ENCODE measurements at places on chromosomes 7 and 10.

GRCh38 chr7:121479466-121479865 is 83.4 kb upstream of the FAM3C start:
- DNase-seq: no peak

DNA sequence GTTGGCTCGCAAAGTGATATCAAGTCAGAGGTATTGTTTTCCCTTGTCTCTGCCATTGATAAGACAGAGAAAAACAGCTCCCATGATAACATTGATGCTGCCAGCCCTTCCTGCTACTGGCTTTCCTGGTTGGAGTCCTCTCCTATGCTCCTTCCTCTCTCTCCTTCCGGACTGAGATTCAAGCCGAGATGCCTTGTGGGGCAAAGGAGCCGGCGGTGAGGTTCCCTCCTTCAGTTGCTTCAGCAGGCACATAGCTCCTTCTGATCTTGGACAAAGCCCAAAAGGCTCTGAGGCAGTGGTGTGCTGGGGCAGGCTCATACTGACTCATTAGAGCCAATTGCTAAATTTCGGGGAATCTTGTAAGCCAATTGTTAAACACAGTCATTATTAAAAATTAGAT is 8.8 kb upstream of the ZCCHC24 start:
- no peak for DNase-seq

GRCh38 chr10:76882245-76882644 is 755.4 kb downstream of the KCNMA1 start:
- DNase-seq: no peak

DNA sequence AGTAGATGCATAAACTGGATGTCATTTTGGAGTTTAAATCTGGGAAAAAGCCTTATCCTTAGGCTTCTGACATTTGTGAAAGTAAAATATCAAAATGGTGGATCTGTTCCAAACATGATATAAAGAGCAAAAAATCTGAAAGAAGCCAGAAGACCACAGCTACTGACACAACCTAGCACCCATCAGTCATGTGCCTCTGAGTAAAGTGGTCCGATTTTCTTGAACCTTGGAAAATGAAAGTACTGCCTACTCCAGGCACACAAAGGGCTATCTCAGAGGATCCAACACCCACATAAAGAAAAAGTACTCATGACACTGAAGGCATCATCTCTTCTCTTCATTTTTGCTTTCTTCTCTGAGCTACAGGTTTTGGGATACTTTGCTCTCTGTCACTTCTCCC is 150.7 kb downstream of the KMT2E start:
- DNase-seq: no peak

DNA sequence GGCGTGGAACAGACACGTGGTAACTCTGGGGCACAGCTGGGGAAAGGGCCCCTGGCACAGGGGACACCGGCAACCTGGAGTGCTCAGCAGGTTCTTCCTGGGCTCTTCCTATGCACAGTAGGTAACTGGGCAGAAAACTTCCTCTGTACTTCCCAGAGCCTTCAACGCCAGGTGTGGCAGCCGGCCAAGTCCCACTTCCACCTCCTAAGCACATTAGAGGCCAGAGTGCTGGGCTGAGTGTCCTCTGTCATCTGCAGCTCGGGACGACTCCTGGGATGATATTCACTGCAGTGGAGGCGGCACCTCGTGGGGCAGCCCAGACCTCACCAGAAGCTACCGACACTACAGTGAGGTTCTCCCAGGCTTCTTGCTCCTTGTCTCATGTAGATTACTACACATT is 114.5 kb downstream of the LARP4B start:
- no peak for DNase-seq

DNA sequence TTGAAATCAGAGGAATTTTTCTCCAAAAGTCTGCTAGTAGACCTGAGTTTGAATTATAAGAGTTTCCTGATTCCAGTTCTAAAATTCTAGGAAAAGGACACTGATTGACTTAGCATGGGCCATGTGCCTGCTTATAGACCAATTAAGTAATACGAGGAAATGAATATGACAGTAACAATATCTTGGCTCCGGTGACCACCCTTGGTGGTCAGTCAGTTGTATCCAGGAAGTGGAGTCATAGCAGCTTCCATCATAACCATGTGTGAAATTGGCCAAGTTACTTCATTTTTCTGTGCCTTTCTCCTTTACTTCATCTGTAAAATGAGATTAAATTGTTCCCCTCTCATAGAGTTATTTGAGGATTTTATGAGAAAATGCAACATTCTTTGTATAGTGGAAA is 66.9 kb downstream of the MTPAP start:
- DNase-seq: no peak

GRCh38 chr10:122282909-122283308 is 11.8 kb downstream of the BTBD16 start:
- no peak for DNase-seq

- no peak for DNase-seq
Measured at GRCh38 chr10:31705136-31705535, 223.5 kb downstream of the ARHGAP12 start.

DNA sequence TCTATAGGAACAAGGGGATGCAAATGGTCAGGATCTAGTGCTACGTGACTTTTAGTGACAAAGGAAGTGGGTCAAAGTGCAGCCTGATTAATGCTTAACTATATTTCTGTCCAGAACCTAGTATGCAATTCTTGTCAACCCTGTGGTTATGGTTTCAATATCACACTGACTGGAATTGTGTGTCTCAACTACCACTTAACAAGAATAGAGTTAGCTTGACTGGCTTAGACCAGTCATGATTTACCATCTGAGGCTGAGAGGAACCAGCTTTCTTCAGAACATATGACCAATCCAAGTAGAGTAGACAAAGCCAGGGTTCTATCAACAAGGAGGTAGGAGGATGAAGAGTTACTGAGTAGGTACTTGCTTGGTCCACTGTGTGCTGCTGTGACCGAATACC is 54.4 kb downstream of the MYPN start:
- no peak for DNase-seq

DNA sequence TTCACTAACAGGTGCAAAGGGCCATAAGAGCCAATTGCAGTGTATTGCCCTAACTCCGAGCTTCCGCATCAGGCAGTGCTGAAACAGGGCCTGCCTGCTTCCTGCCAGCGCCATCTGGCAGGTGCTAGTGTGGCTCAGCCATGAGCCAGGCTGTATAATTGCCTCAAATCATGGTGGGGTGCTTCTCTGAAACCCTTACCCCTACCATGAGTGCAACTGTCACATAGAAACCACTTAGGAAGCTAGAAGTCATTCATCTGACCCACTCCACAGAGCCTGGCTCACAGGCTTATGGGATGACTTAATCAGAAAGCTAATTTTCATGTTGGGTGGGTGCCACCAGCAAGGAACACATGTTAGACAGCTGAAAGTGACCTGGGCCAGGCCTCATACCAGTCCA is 133.3 kb upstream of the LAMB4 start:
- DNase-seq: no peak

DNA sequence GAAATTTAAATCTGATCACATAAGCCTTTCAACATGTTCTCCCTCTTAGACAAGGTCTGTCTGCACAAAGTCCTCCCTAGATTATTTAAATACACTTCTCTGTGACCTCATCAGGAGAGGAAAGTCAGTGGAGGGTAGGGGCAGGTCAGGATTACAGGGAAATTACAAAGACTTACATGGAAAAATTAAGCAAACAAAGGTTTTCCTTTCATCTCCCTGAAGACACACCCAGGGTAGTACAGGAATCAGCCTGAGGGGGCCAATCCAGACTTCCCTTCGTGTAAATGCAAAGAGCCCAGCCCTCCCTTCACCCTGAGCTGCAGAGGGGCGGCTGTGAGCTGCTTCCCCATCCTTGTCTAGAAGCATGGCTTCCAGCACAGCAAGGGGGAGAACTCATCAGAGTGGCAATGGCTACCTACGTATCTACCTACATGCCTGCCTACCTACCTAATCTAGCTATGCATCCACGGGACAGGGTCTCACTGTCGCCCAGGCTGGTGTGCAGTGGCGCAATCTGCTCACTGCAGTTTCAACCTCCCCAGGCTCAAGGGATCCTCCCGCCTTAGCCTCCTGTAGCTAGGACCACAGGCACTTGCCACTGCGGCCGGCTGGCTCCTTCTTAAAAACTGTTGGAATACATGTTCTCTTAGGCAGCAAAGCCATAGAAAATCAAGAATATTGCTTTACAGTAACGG is 33.2 kb downstream of the PITRM1 start:
- no peak for DNase-seq

DNA sequence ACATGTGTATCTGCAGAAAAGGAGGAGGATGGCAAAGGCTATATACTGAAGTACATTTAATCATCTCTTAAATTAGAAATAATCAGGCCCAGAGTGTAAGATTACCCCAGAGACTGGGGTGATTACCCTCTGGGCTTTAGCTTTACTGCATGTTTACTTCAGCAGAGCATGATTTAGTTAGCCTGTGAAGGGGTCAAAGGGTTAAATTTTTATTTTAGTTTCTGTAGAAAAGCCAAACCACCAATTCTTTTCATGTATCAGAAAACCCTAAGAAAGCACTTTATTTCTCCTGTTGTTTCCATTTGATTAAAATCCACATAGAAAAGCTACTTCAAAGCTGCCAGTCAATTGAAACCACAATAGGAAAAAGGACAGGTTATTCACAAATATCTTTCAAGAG is 101.5 kb upstream of the LSM8 start:
- DNase-seq: no peak

GRCh38 chr10:124122211-124122610 is 28.8 kb upstream of the CHST15 start:
- no peak for DNase-seq

DNA sequence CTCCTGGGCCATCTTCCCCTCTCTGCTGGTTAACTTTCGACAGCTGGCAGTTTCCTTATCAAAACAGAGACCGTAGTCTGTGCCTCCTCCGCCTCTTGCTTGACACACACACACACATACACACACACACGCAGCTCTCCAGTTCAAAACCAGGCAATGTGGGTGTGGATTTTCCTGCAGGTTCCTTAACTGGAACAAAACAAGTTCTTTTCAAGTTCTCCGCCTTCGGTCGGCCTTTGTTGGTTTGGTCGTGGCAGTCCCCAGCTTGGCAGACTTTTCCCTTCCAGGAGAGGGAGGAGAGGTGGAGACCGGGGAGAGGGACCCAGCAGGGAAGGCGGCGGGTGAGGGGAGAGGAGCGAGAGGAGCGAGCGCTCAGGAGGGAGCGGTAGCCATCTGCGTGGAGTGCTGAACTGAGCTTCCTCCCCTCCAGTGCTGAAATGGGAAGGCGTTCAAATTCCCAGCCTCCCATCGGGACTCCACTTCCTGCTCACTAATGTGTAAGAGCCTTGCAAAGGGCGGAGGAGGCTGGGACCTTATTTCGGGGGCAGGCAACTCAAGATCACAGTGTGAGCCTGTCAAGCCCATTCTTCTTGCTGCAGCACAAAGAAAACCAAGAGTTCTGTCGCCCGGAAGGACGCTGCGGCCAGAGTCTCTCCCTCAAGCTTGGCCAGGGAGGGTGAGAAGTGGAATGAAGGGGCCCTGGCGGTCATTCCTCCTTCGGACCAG is 120.6 kb downstream of the PRPF18 start:
- peak; percentile 51 for DNase-seq

- DNase-seq: no peak
Measured at GRCh38 chr10:99827936-99828335, 45.5 kb downstream of the ABCC2 start.

GRCh38 chr7:142352543-142352942 is 94.7 kb upstream of the PRSS58 start:
- no peak for DNase-seq

DNA sequence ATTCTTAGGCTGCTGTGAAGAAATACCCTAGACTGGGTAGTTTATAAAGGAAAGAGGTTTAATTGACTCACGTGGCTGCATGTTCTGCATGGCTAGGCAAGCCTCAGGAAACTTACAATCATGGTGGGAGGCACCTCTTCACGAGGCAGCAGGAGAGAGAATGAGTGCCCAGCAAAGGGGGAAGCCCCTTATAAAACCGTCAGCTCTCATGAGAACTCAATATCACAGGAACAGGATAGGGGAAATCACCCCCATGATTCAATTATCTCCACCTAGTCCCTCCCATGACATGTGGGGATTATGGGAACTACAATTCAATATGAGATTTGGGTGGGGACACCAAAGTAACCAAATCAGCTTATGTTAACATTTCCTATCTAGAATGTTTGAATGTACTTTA is 259.2 kb downstream of the TWIST1 start:
- DNase-seq: no peak

DNA sequence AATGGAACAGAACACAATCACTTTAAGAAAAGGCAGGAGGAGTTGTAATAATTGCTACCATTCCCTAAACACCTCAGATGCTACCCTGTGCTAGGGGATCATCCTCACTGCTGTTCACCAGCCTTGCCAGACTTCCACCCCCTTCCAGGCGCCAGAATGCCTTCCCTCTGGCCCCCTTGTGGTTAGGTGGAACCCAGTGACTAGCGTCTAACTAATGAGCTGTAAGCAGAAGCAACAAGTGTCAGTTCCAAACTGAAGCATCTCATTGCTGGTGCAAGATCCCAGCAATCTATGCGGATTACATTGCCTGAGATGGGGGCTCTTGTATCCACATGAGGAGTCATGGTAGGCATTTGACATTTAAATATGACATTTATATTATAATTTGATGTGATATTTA is 86.6 kb downstream of the FRMD4A start:
- DNase-seq: no peak

DNA sequence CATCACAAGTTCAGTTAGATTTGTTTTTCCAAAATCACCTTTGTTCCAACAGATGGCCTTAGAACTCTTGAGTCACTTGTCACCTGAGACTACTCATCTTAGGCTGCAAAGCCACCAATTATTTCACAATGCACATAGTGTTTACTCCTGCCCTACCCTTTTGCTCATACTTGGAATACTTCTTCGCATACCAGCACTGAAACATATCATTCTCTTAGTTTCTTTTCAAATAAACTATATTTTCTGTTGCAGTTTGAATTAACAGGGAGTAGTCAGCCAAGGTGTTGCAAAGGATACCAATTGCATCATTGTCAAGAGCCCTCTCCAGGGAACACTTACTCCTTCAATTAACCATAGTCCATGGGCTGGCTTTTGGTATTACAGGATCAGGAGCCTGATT is 71.0 kb downstream of the CASD1 start:
- DNase-seq: peak; percentile 98

GRCh38 chr10:21171936-21172541 is 274.9 kb upstream of the NEBL start:
- no peak for DNase-seq

DNA sequence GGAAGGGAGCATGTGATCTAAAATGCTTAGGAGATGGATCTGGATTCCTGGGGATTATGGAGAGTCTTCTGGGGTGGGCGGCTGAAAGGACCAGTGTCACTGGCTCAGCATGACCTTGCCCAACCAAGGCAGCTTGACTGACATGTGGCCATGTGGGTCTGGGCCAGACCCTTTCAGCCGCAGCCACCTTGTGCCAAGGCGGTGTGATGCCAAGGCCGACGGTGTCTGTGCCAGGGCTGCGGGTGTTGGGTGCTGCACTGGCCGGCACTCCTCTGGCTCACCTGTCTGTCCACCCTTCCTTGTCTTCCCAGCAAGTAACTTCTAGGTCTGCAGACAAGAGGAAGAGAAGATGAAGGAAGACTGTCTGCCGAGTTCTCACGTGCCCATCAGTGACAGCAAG is 8.8 kb downstream of the DEPP1 start:
- no peak for DNase-seq

GRCh38 chr10:86673827-86674581 is 5.7 kb downstream of the LDB3 start:
- peak; percentile 23 for DNase-seq
